NCI-H1694 (cell line): ENCODE measurements at places on chromosomes 3 and 15.
A peak's percentile ranks its signal among the peaks of the same experiment; 100 is the strongest.

DNA sequence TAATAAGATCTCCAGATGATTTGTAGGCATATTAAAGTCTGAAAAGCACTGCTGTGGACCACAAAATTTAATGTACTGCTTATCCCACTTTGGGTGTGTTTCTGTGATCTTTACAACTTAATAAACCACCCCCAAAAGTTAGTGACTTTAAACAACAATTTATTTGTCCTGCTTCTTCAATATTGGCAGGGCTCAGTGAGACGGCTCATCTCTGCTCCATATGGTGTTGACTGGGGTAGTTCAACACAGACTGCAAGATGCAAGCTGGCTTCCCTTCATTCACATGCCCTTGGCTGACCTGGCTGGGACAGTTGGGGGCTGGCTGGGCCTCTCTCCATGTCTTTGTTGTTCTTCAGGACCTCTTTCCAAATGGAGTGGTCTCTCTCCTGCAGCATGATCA, 337.8 kb downstream of the FHIT start:
- DNase-seq: no peak

- no peak for DNase-seq
Measured at GRCh38 chr3:81707996-81708395, 53.4 kb downstream of the GBE1 start.

DNA sequence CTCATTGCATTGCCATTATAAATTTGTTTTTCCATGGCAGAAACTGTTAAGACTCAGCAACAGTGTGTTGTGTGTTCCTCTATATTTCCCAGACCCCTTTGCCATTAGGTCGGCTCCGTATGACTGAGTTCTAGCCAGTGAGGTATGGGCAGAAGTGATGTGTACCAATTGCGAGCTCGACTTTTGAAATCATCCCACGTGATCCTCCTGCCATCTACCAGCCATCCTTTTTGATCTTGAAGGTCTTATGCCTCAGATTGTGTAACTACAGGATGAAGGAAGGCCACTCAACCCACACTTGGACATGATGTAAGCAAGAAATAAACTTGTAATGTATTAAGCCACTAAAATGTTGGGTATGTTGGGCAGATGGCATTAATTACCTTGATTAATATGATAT, 562.3 kb downstream of the PDCD6IP start:
- no peak for DNase-seq

- no peak for DNase-seq
Measured at GRCh38 chr3:148957586-148957985, 33.8 kb upstream of the GYG1 start.

GRCh38 chr3:171606151-171606751, 146.0 kb upstream of the TNIK start:
- no peak for DNase-seq

DNA sequence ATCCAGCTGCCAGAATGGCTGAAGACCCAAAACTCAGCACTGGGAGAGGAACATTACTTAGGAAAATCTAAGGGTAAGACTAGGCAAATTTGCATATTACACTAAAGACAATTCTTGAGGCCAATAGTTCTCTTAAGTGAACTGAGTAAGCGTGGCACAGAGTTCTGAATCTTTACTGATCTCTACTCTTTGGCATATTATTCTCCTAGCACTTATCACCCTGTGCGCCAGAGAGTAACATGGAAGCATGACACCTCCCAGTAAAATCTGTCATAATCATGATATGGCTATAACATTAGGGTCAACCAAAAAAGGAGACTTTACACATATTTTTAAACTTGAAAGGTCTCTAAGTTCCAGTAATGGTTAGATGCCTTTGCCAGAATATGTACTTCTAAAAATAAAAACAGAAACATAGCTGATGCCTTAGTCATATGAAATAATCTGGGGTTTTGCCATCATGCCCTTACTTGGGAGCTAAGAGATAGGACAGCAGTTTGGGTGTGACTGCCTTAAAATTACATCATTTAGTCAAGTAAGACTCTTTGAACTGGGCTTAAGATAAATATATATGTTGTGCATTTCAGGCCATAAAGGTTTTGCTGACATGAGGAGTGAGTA, 290.5 kb downstream of the PLCL2 start:
- no peak for DNase-seq

- DNase-seq: no peak
Measured at GRCh38 chr3:13496879-13497278, 16.8 kb downstream of the HDAC11 start.

DNA sequence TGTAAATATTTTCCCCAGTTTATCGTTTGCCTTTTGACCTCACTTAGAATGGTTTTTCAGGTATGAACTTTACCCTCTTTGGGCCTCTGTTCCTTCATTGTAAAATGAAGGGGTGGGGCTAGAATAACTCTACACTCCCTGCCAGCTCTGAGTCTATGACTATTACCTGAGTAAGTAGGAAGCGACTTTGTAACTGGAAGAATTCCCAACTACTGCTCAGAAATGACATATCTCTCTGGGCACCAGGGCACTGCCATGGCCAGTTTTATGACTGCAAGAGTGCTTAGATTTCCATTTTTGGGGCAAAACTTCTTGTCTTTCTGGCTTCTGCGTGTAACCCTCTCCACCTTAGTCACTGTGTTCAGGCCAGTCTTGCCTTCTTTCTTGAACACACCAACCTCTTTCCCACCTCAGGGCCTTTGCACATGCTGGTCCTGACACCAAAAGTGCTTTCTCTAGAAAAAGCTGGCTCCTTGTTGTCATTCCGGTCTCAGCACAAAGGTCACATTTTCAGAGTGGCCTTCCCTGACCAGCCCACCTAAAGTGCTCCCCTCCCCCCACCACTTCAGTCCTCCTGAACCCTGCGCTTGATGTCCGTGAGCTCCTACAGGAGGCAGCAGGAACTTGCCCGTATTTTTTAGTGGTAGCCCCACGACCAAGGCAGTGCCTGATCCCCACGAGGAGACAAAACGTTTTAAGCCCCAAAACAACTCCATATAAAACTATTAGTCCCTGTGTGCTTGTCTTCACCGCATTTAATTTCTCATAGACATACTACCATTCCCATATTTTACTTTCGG, 25.6 kb downstream of the CDCP1 start:
- DNase-seq: no peak

- no peak for DNase-seq
Measured at GRCh38 chr3:4222574-4223175, 80.5 kb upstream of the SETMAR start.

DNA sequence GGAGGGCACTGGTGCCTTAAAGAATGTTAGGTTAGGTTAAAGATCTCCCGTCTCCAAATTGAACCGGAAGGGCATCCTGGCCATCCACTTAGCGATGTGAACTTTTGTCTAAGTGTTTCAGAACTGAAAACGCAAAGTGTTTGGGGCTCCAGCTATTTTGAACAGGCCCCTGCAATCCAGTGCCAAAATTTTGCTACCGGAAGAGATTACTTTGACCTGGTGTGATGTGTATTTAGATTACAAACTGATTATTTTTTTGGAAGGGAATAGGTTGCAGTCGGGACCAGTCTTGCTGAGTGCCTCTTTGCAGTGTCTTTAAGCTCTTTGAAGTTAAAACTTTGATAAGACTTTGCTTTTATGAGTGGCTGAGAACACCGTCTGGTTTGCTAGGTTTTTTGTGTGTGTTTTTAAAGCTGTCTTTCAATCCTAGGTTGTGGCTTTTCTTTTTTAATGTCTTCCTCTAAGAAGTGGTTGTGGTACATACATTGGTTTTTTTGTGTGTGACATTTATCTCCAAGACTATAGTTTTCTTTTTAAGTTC, 179.6 kb downstream of the OR4M2 start:
- DNase-seq: no peak

- peak; percentile 85 for DNase-seq
Measured at GRCh38 chr3:141129541-141130011, 78.4 kb downstream of the SPSB4 start.
